Right hindlimb (tissue), 1 donor: ENCODE measurements at places on chromosomes 12 and 14.

DNA sequence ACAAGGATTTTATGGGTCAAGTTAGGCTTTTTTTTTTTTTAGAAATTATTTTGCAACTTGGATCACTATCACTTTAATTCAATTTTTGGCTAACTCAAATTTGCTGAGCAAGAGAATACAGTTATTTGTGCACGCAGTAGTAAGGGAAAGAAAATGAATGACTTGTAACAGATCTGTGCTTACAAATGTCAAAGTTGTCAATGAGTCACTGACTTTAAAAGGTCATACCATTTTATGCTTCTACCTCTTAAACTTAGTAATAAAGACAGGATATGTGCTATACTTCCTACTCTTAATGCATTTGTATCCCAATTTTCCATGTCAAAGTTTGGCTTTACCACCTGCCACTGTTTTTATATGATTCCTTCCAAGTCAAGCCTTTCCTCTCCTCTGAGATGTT, 131.1 kb upstream of the FBXO33 start:
- DNase-seq: no peak

DNA sequence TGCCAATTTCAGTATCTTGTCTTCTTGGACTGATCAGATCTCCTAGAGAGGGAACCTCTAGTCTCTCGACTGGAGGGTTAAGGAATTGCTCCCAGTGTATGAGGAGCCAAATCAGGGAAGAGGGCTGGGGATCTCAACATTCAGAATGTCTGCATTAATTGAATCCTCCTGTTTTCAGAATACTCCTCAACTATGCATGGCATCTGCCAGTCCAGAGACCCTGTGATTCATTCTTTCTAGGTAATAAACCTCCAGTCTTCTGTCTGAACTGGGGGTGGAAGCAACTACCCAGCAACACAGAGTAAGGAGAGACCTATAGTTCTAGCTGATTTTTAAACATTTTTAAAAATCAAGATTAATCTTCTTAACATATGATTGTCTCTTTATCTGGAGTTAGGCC, 92.7 kb downstream of the AKAP6 start:
- no peak for DNase-seq

GRCh38 chr14:100288382-100289185, 17.7 kb downstream of the SLC25A29 start:
- no peak for DNase-seq

- no peak for DNase-seq
Measured at GRCh38 chr14:27389402-27389801, 791.6 kb upstream of the NOVA1 start.

GRCh38 chr14:100246809-100247428, 8.0 kb downstream of the YY1 start:
- no peak for DNase-seq

- peak; percentile 73 for DNase-seq
Measured at GRCh38 chr12:57621497-57622292, 10.5 kb downstream of the ARHGEF25 start.

- no peak for DNase-seq
Measured at GRCh38 chr14:97027256-97027999, 230.2 kb downstream of the VRK1 start.

GRCh38 chr12:96108321-96108720, 72.9 kb upstream of the LTA4H start:
- peak; percentile 36 for DNase-seq

GRCh38 chr12:3120701-3121100, 43.5 kb downstream of the TSPAN9 start:
- no peak for DNase-seq

DNA sequence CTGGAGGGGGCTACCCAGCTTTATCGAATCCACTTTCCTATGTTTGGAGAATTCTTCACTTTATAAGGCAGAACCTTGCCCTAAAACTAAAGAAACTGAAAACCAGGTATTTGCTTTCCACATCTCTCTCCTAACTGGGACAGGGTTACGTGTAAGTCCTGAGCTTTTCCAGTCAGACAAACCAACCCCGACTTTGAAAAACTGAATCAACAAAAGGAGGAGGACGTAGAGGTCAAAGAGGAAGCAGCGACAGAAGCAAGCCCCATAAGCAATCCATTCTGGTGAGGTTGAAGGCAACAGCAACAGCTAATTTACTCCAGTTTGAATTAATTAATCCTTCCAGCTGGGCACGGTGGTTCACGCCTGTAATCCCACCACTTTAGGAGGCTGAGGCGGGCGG, 47.2 kb downstream of the LRP6 start:
- no peak for DNase-seq

- no peak for DNase-seq
Measured at GRCh38 chr14:23066855-23067744, 9.8 kb upstream of the CDH24 start.

DNA sequence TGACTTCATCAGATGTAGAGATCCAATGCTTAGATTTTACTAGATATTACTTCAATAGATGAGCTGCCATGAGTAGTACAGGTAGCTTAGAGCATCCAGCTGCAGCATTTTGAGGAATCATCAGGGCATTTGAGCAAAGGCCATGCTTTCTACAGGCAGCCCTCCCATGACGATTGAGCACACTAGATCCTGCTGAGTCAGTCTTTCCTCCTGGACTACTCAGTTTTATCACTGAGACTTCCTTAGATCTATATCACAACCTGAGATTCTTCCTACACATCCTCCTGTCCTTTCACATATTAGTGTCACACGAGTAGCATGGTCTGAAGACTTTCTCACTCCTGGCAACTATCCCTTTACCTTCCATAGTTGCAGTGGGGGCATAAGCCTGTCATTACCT, 1401.8 kb downstream of the FSCB start:
- no peak for DNase-seq

GRCh38 chr12:127928615-127929571, 338.1 kb upstream of the TMEM132C start:
- no peak for DNase-seq

GRCh38 chr14:77043177-77043983, 14.9 kb upstream of the IRF2BPL start:
- DNase-seq: peak; percentile 81

- no peak for DNase-seq
Measured at GRCh38 chr12:80838708-80839107, 99.0 kb downstream of the LIN7A start.

- DNase-seq: no peak
Measured at GRCh38 chr14:28576523-28576922, 190.1 kb upstream of the FOXG1 start.

GRCh38 chr12:21456291-21456780, 18.9 kb downstream of the PYROXD1 start:
- no peak for DNase-seq

- no peak for DNase-seq
Measured at GRCh38 chr12:116945886-116946550, 35.3 kb downstream of the FBXW8 start.

GRCh38 chr14:61472801-61473376, 151.5 kb downstream of the PRKCH start:
- no peak for DNase-seq

DNA sequence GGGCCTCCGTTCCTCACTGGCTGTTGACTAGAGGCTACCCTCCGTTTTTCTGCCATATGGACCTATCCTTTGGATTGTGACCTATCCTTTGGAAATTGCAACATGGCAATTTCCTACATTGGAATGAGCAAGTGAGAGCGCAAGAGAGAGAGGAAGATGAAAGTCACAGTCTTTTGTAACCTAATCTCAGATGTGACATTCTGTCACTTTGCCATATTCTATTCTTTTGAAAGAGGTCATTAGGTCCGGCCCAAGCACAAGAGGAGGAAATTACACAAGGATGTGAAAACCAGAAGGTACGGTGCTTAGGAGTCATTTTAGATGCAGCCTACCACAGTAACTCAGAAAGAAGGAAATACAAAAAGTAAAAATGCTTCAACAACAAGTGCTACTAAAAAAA, 47.3 kb upstream of the SRP54 start:
- no peak for DNase-seq

GRCh38 chr12:41311883-41312282, 123.8 kb downstream of the PDZRN4 start:
- DNase-seq: no peak

GRCh38 chr14:25909045-25909747, 688.6 kb downstream of the NOVA1 start:
- no peak for DNase-seq

DNA sequence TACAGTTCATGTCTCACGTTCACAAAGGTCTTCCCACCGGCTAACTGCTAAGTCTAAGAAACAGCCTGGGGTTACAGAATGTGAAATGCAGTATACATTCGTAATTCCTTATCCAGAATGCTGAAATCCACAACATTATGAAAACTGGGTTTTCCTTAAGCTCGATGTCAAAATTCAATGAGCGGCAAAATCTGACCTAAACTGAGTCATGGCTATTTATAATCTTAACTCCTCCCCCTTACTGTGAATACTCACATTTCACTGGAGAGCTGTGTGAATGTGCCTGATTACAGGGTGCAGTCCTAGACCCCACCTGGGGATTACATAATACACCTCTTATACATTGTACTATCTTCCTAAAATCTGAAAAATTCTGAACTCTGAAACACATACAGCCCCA, 35.3 kb downstream of the STX2 start:
- DNase-seq: no peak

GRCh38 chr14:63764620-63765139, 36.8 kb upstream of the SGPP1 start:
- DNase-seq: no peak

DNA sequence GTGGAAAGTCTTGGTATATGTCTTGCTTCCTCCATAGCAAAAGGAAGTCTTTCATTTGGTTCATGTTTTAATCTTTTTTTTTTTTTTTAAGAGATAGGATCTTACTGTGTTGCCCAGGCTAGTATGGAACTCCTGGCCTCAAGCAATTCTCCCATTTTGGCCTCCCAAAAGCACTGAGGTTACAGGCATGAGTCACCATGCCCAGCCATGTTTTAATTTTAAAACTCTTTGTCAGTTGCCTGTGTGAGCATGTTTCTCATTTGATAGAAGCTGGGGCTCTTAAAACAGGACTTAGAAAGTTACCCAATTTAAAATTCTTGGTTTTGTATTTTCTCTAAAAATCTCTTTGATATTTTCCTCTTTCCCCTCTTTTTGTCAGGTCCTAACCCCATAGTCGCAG, 45.0 kb upstream of the REP15 start:
- no peak for DNase-seq

- no peak for DNase-seq
Measured at GRCh38 chr14:76311079-76311758, 64.7 kb upstream of the ESRRB start.

DNA sequence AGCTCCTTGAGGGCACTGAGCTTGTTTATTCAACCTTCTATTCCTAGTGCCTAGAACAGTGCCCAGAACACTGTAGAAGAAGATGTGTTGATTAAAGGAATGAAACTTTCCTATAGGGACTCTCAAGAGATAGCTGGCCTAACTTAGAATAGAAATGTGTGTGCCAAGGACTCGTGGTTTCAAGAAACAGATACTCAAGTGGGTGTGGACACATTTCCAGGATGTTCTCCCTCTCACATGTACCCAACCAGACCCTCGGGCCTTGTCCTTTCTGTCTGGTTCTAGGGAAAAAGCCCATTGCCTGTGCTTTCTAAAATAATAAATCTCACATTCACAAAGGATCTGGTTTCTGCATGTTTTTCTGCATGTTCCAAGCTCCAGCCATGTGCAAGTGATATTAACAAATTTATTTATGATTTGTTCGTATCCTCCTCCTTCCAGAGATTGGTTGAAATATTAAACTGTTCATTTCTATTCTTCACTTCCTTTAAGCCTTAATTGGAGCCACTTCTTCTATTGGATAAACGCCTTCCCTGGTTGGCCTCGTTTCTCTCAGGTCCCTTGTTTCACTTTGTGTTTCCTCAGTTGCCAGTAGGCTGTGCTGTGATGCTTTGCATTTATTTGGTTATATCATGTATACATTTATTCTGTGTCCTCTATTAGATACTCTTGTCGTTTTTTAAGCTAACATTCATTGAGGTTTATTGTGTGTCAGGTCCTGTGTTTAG, 89.8 kb downstream of the CRADD start:
- peak; percentile 68 for DNase-seq

DNA sequence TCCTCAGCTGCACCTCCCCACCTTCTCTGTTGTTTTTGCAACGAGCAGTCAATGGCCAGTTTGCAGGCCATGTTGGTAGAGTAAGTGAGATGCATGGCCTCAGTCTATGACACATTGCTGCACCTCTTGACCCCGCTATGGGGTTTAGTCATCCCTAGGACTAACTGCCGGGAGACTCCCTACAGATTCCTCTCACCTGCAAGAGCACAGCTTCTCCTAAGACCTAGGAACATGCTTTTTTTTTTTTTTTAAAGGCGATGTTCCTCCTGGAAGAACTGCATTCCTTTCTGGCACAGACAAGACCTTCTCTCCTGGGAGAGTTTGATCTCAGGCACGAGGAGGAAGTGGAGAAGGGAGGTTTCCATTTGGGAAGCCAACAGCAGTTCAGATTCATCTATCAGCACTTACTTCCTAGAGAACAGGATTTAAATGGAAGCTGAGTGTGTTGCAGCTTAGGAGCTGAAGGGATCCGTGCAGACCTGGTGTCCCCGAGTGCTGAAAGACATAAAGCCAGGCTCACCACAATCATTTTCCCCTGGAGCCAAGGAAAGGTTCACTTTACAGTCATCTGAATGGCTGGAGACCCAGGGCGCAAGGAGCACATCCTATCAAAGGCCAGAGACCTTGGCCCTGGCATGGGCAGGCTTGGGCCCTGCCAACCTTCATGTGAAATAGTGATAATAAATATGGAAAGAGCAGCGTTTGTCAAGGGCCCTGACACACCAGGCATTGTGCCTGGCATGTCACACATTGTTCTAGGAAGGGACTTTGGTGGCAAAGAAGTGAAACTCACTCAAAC, 104.1 kb downstream of the LGMN start:
- DNase-seq: no peak

DNA sequence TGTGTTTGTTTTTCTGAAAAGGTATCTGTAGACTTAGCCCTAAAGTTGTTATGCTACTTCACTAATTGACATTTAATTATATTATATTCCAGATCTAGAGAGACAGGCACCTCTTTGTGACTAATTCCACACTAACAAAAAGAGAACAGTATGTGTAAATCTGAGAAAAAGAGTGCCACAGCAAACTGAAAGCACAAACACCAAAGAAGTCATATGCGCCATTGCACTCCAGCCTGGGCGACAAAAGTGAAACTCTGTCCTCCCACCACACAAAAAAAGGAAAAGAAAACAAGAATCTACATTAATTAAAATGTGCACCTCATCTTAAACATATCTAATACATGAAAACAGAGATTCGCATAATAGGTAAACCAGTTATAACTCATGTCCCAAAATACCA, 4.4 kb upstream of the CSRNP2 start:
- DNase-seq: no peak

DNA sequence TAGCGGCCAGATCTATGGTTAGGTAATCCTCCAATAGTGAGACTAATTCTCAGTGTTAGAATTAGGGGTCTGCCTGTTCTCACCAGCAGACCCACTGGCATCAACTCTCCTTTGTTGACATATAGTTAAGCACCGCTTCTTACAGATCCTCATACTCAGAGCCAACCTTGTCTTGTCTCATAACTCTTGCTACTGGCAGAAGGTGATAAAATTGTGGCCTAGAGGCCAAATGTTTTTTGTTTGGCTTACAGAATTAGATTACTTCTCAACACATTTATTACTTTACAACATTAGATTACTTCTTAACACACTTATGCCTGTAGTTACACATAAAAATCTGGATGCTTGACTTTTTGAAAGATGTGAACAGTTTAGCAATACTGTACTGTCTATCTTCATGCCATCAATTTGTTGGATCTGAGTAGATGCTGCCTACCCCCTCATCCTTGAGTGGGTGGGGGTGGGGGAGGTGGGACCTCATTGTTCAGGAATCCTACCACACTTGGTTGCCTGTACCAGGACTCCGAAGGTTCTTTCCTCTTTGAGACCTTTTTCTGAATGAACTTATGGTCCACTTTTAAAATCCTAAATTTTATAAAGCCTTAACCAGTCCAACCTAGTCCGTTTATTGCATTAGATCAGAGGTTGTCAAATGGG, 7.0 kb downstream of the MTHFD1 start:
- no peak for DNase-seq
